ENCODE measurements at places on chromosomes 12 and 14.

GRCh38 chr12:10409392-10409791 is at the start of gene KLRC4:
KLRC4 (minus strand) TSS chr12:10409757; CDS start chr12:10409575, 182 bp downstream.
- peak; percentile 95 for DNase-seq

DNA sequence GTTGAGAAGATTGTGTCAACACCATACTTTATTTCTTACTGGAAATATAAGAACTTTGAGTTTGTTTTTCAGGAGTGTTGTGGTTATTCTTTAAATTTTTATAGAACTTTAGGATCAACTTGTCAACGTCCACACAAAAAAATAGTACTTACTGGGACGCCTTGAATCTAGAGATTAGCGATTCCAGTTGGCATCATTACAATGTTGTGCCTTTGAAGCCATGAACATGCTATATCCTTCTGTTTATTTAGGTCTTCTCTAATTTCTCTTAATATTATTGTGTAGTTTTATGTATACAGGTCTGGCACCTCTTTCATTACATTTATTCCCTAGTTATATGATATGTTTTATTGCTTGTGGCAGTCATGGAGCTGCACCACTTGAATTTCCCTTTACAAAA is 320.8 kb upstream of the CCDC196 start:
- no peak for DNase-seq

DNA sequence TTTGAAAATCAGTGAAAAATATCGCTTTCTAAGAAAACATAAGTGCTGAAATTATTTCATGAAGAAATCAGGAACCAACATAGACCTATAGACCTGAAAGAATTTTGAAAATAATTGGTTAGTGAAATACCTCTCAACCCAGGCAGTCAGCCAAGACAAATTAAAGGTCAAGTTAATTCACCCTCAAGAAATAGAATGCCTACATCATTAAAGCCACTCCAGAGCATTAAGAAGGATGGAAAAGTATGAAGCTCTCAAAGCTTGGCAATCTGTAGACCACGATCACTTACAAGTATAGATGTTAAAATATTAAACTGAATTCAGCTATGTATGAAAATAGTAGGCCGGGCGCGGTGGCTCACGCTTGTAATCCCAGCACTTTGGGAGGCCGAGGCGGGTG is 48.3 kb downstream of the SFSWAP start:
- peak; percentile 46 for DNase-seq

GRCh38 chr12:16962889-16963288 is 356.9 kb upstream of the LMO3 start:
- DNase-seq: no peak

GRCh38 chr14:89166633-89167032 is 250.4 kb downstream of the FOXN3 start:
- no peak for DNase-seq

DNA sequence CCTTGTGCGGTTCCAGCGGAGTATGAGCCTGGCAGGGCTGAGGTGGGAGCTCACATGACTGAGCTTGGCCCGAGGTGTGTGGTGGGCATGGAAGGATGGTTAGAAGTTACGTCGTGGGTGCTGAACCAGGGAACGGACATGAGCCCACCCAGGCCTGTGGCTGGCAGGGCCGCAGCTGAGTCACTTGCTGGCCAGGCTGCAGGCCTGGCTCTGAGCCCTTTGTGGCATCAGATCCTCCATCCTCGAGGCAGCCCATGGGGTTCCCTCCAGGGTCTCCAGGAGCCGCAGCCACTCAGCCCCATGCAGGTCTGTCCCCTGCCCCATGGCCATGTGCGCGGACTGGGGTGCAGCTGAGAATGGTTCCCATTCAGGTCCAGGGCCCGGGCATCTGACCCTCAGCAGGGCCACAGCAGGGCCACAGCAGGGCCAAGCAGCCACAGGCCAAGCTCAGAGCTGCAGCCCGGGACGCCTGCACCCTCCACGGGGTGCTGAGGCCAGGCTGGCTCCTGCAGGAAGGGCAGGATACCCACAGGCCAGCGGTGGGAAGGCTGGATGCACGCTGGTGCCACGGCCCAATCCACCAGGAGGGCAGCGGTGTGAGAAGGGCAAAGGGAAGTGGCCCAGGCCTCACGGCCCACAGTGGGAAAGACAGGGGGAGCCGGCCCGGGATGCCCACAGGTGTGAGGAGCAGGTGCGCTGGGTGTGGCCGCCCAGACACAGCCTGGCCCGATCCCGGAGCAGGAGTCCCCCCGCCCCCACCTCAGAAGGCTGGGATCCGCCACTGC is 26.3 kb upstream of the ULK1 start:
- no peak for DNase-seq

- no peak for DNase-seq
These were observed 402.9 kb upstream of the SOX5 start for GRCh38 chr12:24352363-24352762.

DNA sequence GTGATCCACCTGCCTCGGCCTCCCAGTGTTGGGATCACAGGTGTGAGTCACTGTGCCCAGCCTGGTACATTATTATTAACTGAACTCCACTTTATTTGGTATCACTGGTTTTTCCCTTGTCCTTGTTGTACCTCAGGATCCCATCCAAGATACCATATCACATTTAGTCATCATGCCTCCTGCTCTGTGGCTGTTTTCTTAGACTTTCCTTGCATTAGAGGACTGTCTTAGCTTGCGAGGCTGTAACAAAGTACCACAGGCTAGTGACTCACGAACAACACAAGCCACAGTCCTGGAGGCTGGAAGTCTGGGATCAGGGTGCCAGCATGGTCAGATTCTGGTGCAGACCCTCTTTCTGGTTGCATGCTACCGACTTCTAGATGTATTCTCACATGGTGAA is 12.2 kb downstream of the KLC1 start:
- DNase-seq: no peak

GRCh38 chr14:98175881-98176280 is 1096.1 kb downstream of the BCL11B start:
- DNase-seq: no peak

DNA sequence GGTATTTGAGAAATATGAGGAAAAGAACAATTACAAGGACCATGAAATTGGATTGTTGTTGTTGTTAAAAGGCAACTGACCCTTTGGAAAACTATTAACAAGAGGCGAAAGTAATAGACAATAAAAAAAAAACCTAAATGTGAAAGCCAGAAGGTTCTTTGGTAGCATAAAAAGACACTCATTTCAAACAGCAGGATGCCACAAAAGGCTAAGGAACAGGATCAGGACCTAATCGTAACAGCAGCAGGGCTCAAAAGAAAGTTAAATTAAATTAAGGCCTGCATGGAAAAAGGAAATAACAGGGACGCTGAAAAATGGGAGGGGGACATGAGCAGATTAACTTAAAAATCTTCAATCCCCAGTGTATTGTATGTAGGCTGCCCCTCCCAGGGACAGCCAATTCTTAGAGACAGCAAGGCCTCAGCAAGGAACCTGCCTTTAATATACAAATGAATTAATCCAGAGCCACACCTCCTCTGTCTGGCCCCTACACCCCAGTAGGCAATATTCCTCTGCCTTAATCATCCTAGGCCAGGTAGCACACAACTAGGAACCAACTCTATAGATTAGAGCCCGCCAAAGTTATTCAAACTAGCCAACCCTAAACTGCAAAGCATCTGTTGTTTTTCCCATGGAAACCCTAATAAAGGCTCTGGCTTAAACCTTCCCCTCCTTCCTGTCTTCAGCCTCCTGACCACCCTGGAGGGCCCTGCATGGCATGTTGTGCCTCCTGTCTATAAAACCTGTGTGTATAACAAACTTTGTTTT is 28.4 kb upstream of the AP4S1 start:
- DNase-seq: no peak

- DNase-seq: peak; percentile 11
These were observed 47.4 kb downstream of the ST8SIA1 start for GRCh38 chr12:22287101-22287500.

- no peak for DNase-seq
These were observed 158.8 kb upstream of the KRR1 start for GRCh38 chr12:75670216-75670615.

- DNase-seq: no peak
These were observed 19.9 kb downstream of the ZNF605 start for GRCh38 chr12:132936163-132936562.

DNA sequence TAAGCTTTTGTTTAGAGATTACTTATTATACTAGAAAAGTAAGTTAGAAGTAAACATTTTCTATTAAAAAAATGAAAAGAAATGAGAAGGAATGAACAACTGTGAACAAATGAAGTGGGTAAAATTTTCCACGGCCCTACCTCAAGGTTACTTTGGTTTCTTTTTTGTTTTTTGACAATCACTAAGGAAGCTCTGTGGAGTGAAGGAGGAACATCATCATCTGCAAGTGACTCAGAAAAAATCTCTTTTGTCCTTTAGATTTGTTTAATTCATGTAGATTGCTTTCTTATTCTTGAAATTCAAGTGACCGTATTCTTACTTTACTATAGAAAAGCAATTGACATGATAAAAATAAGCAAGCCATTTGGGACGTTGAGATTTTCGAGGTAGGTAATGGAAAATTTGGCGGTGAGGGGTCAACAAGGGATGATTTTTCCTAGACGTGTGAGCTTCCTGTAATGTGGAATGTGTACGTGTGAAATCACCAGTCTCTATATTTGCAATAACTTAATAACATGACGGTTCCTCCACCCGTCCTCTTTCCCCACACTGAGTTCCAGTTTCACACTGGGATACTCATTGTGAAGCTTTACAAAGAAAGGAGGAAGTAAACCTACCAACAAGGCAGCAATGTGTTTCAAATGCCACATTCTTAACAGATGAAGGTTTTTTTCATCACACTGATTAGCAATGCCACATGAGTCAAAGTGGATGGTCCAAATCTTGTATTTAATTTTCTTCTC is 62.3 kb upstream of the EGLN3 start:
- DNase-seq: no peak

GRCh38 chr14:101128478-101129321 is 225.2 kb upstream of the RTL1 start:
- no peak for DNase-seq

- no peak for DNase-seq
These were observed 65.1 kb upstream of the DYNC1H1 start for GRCh38 chr14:101899263-101899662.

GRCh38 chr12:98456041-98456440 is 59.3 kb upstream of the TMPO start:
- no peak for DNase-seq

DNA sequence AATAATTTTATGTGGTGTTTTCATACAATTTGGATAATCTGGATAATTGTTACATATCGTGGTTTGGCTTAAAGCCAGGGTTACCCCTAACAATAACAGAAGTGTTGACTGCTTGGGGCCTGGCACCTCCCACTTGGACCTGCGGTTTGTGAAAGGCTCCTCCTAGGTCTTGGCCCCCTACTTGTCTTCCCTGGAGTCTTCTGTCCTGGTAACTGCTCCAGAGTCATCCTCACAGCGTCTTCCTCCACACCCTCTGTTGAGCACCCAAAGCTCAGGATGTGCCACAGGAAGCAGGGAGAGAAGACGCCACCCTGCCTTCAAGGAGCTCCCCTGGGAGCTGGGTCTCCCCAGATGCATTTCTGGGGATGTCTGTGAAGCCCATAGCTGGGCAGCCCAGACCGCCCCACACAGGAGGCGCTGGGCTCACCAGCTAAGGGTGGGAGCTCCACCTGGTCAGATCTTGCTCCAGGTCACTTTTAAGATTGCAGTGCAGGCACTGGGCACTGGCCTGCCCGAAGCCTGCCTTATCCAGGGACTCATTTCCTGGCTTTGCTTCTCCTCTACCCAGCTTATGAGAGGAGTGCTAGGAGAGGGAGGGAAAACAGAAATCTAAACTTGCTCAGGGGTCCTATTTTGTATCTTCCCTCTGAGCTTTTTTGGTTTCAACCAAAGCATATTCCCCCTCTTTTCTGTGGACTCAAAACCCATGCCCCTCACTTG is 98.2 kb downstream of the ZFP36L1 start:
- DNase-seq: peak; percentile 67

DNA sequence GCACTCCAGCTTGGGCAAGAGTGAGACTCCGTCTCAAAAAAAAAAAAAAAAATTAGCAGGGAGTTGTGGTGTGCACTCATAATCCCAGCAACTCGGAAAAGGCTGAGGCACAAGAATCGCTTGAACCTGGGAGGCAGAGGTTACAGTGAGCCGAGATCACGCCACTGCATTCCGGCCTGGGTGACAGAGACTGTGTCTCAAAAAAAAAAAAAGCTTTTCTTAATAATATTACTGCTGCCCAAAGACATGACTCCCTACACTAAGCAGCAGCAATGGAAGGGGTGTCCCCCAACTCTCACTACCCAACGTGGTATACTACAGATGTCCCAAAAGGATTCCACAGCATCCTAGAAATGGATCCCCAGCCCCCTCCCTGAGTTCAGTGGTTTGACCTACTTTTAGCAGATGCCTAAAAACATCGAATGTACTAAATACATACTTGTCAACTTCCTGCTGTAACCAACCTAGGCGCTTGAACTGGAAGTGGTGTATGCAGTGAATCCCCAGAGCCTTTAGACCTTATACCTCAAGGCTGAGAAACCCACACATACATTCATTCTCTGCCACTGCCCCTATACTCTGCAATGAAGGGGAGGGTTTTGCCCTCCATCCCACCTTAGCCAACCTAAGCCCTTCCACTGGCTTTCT is 8.5 kb upstream of the FKBP11 start:
- DNase-seq: no peak

DNA sequence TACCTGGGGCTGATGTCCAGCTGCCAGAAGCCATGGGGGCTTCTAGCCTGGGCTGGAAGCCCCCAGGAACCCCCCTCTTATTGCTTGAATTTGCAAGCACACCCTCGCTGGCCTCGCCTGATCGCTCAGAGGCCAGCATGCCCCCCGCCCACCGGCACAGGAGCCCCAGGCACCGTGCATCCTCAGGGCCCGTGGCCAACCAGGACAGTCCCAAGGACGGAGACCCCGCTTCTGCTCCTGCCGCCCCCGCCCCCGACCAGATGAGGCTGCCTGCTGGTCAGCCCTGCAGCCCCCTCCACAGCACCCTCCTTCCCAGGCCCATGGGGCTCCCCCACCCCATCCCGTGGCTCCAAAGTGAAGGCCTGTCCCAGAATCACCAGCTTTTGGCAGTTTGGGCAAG is 21.2 kb downstream of the RAB35 start:
- DNase-seq: no peak

DNA sequence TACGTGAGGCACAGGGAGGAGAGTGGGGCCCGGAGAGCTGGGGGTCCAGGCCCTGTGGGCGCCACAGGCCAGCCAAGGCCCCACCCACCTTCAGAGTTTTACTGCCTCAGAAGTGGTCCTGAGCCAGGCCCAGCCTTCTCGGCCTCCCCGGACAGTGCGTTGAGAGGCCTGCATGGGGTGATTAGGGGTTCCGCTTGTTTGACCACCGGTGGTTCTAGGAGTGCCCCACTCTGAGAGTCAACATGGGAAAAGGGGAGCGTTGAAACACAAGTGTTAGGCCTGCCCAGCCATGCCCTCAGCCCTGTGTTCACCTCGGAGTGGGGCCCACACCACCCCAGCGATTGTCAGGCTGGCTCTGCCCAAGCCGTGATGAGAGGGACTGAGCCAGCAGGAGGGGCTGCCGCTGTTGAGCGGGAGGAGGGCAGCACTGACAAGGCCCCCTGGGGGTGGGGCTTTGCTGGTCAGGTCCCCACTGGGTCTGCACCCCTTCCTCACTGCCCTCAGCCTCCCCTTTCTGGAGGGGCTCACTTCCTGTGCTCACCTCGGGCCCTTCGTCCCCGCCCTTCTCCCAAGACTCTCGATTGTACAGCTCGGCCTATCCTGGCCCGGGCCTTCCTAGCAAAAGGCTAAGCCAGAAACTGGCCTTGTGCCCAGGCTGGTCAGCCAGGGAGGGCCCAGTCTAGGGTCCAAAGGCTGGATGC is 4.8 kb downstream of the CKB start:
- no peak for DNase-seq

GRCh38 chr12:111747333-111747732 is 19.4 kb upstream of the ALDH2 start:
- no peak for DNase-seq

- DNase-seq: peak; percentile 2
These were observed 586.6 kb upstream of the NOVA1 start for GRCh38 chr14:27184427-27184826.

GRCh38 chr12:41250748-41251147 is 62.6 kb downstream of the PDZRN4 start:
- peak; percentile 6 for DNase-seq

All from choroid plexus epithelial cell (primary cell).